Endodermal cell (in vitro differentiated cells): ENCODE measurements at places on chromosomes 13 and 19. TPM values are rescaled to one million over a fixed set of nuclear protein-coding genes. Genes with fewer than 3 reads are reported as not detected.

The CD22 gene
- not detected in 3 replicates for total RNA-seq

GRCh38 chr13:102226591-102226990 is 175.3 kb downstream of the FGF14 start:
- no peak overlapping the region for H3K27ac ChIP-seq
- H3K4me3 ChIP-seq, result no peak overlapping the region
- no peaks in the 10 kb centered on the region for H3K27me3 ChIP-seq

The ZNF787 gene
- 40.4 and 42.1 TPM in 2 replicates for total RNA-seq

DNA sequence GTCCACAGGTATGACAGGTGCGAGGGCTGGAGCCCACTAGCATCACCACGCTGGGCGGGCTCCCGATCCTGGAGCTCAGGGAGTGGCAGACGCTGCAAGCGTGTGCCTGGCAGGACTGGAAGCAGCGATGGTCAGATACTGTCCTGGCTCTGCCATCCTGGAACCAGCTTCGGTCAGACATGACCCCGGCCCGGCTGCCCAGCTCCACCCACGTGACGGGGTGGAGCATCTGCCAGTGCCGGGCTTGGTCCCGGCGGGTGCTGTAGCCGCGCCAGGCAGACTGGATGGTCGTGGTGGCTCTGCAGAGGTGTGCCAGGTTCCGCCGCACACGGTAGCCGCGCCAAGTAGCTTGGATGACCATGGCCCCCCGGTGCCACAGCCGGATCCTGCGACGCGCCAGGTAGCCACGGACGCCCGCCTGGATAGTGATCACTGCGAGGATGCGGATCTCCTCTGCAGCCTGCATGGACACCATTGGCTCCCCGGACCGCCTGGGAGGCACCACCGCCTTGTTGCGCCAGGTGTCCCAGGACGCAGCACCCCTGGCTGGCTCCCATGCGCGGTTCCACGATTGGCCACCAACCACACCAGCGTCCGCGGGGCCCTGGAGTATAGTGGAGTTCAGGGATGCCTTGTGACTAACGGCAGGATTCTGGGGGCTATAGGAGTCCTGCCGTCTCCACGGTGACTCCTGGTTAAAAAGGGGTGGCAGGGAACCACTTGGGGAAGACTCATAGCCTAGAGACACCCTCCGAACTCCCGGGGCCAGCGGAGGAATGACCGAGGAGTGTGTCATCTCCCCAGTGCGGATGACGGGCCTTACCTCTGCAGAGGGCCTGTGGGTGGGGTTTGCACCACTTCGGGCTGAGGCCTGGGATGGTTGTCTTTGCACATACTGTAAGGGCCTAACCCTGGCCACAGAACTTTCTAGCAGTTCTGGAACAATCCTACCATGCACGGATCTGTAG is 16.5 kb downstream of the IQCN start:
- H3K4me1 ChIP-seq, result no peaks in the 10 kb centered on the region
- H3K27me3 ChIP-seq, result peaks cover 20% of the 10 kb centered on the region
- H3K4me3 ChIP-seq, result no peak overlapping the region
- H3K36me3 ChIP-seq, result no peaks in the 10 kb centered on the region
- DNase-seq, result no peak

DNA sequence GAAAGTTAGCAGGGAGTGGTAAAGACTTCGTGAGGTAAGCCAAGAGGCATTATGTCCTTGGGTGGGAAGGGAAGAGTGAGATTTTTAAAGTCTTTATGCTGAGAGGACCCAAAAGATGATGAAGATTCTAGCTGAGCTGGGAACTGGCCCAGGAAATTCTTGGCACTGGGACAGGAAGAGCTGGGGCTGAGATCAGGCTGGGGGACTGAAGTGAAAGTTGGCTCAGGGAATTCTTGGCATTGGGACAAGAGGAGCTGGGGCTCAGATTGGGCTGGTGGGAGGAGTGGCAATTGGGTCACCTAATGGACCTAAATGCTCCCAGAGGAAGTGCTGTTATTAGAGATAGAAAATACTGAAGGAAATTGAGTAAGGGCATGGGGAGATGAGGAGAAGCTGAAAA is 8.8 kb downstream of the SCEL start:
- H3K36me3 ChIP-seq, result no peaks in the 10 kb centered on the region
- no peaks in the 10 kb centered on the region for H3K4me1 ChIP-seq
- H3K4me3 ChIP-seq, result no peak overlapping the region

The PBX4 gene
- 7.1 to 8.6 TPM (median 7.4 TPM) in 3 replicates for total RNA-seq

The WDFY2 gene
- 19.9 and 20.6 TPM in 2 replicates for total RNA-seq

The UNC13A gene
- total RNA-seq, result 10.1 and 10.7 TPM in 2 replicates

The NFIC gene
- total RNA-seq, result 3.9 to 5.5 TPM (median 5.2 TPM) in 3 replicates

DNA sequence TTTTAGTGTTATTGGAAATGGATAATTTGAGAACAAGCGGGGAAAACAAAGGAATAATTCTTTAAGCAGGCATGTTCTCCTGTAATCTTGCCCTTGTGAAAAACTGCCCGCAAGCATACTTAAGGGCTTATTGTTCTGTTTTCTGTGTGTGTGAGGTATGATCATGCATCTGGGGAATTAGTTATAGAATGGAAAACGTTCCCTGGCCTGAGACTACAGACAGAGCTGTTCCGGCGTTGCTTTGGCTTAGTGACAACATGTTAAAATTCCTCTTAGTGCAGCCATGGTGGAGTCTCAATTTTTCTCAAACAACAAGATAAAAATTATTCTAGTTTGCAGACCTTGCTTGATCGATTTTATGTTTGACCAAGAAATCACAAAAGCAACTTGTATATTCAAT is 560.2 kb upstream of the SPRY2 start:
- H3K36me3 ChIP-seq, result no peaks in the 10 kb centered on the region
- H3K27ac ChIP-seq, result no peak overlapping the region
- no peaks in the 10 kb centered on the region for H3K27me3 ChIP-seq
- H3K4me1 ChIP-seq, result no peaks in the 10 kb centered on the region
- H3K4me3 ChIP-seq, result no peak overlapping the region
- no peak for DNase-seq

DNA sequence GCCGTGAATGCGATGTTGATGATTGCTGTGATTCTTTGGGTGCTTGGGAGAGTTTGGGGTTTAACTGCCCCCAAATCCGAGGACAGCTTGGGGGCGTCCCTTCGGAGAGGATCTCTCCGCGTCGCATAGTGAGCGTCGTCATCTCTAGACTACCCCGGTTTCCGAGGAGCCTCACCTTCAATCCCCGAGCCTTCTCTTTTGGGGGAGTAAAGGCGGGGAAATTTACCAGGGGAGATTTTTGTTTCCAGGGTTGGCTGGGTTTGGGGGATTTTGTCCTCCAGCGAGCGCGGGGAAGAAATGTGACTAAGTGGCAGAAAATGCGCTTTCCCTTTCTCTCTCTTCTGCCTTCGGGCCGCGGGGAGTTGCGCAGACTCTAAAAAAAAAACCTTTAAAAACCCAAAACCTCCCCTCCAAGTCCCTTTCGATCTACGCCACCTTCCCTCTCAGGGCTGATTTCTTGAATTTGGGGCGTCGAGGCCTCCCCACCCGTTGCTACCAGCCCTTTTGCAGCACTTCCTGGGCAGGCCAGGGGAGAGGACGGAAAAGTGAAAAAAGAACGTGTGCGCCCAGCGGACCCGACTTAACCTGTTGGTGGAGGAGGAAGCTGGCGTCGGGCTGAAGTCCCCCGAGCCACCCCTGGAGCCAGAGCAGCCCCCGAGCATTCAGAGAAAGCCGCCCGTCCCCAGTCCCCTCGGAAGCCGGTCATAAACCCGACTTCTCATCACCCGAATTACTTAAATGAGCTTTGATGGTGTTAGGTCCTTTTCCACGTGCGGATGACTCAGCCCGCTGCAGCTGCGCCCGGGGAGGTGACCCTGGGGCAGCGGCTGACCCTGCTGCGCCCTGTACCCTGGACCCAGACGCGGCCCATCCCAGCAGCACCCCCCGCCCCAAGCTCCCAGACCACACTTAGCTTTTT is 17.7 kb downstream of the NFIX start:
- H3K36me3 ChIP-seq, result no peaks in the 10 kb centered on the region
- peaks cover 8% of the 10 kb centered on the region for H3K4me1 ChIP-seq
- DNase-seq, result peak; percentile 74
- H3K27me3 ChIP-seq, result peaks cover 100% of the 10 kb centered on the region

The OR10H1 gene
- total RNA-seq, result 0.05 and 0.09 TPM in 2 replicates

GRCh38 chr19:4401769-4402170 is 670 bp upstream of the CHAF1A start:
- peaks cover 14% of the 10 kb centered on the region for H3K36me3 ChIP-seq
- DNase-seq, result no peak
- H3K4me1 ChIP-seq, result no peaks in the 10 kb centered on the region
- H3K4me3 ChIP-seq, result peak overlapping the region; percentile 82
- no peaks in the 10 kb centered on the region for H3K27me3 ChIP-seq

DNA sequence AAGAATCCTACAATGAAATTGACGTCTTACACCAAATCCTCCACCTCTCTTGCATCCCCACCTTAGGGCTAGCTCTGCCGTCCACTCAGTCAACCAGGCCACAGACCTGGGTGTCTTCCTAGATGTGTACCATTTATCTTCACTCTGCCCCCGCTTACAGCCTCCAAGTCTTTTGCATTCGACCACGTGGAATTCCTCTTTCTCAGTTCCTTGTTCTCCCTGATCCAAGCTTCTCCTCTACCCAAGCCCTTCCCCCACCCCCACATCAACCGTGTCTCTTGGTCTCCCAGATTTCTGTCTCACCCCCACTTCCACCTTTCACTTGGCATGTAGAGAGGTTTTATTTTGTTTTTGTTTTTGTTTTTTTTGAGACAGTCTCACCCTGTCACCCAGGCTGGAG is 1.2 kb upstream of the DMWD start:
- no peaks in the 10 kb centered on the region for H3K4me1 ChIP-seq
- H3K27me3 ChIP-seq, result no peaks in the 10 kb centered on the region

DNA sequence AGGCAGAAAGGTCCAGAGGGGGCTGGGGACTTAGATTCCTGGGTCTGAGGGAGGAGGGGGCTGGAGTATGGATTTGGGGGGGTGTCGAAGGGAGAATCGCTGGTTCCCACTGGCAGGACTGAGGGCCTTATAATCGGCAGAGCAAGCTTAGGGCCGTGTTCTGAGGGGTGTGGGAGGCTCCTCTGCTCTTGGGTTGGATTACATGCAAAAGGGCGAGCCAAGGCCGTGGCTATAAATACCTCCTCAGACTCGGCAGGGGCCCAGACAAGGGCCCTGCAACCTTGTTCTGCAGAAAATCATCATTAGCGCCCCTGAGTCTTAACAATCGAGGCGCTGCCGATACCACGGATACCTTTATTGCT is 707 bp upstream of the MAMSTR start:
- no peak overlapping the region for H3K27ac ChIP-seq
- H3K27me3 ChIP-seq, result no peaks in the 10 kb centered on the region
- H3K4me1 ChIP-seq, result no peaks in the 10 kb centered on the region
- H3K4me3 ChIP-seq, result peak overlapping the region; percentile 88
- H3K36me3 ChIP-seq, result no peaks in the 10 kb centered on the region
- DNase-seq, result no peak

The CRLF1 gene
- 4.4 to 12.2 TPM (median 10.4 TPM) in 3 replicates for total RNA-seq

DNA sequence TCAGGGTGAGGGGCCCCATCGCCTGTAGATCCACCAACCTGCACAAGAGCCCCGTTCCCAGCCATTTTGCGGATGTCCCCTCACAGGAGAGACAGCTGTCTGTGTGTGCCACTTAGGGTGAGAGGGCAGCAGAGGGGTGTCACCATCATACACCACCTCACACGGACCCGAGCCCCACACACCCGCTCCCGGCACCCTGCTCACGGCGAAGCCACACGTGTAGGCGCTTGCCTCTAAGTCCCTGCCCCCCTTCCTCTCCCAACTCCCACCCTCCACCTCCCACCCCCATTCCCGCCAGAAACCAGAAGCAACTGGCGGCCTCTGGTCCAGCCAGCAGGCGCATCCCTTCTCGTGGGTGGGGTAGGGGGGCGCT is 4.0 kb upstream of the DPF1 start:
- peaks cover 34% of the 10 kb centered on the region for H3K27me3 ChIP-seq
- H3K4me1 ChIP-seq, result no peaks in the 10 kb centered on the region
- no peak overlapping the region for H3K4me3 ChIP-seq
- H3K36me3 ChIP-seq, result no peaks in the 10 kb centered on the region
- no peak overlapping the region for H3K27ac ChIP-seq

The PGLYRP2 gene
- total RNA-seq, result not detected in 2 replicates

GRCh38 chr13:46192412-46192811 is 10.4 kb upstream of the LCP1 start:
- no peak overlapping the region for H3K4me3 ChIP-seq
- no peak overlapping the region for H3K27ac ChIP-seq
- DNase-seq, result no peak
- no peaks in the 10 kb centered on the region for H3K36me3 ChIP-seq
- H3K4me1 ChIP-seq, result no peaks in the 10 kb centered on the region
- H3K27me3 ChIP-seq, result no peaks in the 10 kb centered on the region

GRCh38 chr13:74466864-74467263 is 332.7 kb upstream of the KLF12 start:
- peaks cover 3% of the 10 kb centered on the region for H3K4me1 ChIP-seq
- no peaks in the 10 kb centered on the region for H3K27me3 ChIP-seq
- no peaks in the 10 kb centered on the region for H3K36me3 ChIP-seq
- no peak for DNase-seq

DNA sequence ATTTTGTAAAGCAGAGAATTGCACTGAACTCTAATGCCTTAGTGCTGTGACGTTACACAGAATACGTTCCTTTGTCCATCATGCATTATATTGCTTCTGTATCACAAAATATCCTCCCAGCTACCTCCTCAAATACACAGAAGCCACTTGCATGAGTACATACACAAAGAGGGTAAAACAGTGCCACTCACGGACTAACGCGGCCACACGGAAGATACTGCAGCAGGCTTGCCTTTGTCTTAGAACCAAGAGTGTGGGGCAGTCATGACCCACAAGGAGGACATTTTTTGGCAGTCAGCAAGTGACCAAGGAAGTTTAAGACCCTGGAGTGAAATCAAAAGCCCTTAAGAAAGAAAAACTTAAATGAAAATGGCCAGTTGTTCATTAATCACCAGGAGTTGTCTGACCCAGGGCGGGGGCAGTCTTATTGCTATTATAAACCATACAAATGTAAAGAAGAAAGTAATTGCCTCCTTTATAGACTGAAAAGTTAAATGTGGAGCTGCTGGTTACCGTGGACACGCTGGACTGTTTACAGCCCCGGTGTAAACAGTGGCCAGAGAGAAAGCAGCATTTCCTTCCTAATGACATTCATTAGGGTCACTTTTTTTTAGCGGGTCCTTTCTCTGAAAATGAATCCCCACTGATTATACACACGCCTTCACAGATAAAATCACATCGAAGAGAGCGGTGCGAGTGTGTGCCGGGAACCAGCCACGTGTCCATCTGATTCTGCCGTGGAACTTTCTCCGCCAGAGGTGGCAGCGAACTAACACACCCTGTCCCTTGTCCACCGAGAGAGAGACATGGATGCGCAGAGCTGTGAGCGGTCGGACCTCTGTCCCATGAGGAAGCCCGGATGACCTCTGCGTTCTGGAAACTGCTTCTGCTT is 66.8 kb downstream of the SOX1 start:
- no peak overlapping the region for H3K4me3 ChIP-seq
- peaks cover 11% of the 10 kb centered on the region for H3K27me3 ChIP-seq
- peak; percentile 26 for DNase-seq
- H3K4me1 ChIP-seq, result no peaks in the 10 kb centered on the region
